ENCODE measurements at places on chromosomes 7 and 10.

GRCh38 chr7:857661-858060, 18.7 kb upstream of the GET4 start:
- no peak for DNase-seq

DNA sequence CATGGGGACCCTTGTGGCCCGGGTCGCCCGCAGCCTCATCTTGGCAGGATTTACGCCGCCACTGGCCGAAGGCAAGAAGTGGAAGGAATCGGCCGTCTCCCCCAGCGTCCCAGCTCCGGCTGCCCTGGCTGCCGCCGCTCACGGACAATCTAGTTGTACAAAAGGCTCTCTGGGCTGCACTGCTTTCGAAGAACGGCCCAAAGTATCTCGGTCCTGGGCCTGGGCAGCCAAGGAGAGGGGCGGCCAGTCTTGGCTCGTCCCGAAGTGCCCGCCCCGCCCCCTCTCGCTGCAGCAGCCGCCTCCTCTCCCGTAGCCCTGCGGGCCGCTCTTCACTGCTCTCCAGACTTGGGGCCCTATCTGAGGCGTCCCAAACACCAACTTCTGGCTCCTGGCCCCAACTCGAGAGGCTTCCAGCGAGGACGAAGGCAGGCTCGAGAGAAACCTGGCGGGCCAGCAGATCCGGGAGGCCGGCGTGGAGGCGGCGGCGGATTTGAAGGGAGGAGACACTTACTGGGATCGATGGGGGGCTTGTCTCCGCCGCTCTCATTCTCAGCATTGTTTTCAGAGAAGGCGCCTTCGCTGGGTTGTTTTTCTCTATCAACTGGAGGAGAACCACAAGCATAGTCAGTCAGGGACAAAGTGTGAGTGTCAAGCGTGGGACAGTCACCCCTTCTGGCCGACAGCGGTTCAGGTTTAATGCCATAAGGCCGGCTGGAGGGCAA, 809 bp downstream of the HOXA9 start:
- no peak for DNase-seq

DNA sequence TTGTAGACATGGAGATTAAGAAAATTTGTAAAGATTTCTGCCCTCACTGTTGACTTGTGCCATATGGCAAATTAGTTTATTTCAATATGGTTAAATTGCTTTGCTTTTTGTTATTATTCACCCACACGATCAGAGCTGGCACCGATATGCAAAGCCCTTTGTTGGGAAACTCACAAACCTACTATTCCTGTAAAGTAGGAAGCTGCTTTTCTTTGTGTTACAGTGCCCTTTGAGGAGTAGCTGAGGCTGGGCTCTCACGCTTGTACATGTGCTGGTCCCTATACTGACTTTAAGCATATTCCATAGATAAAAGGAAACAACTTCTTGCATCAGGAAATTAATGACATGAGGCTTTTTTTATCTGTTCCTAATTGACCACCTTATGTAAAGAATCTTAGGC, 17.6 kb upstream of the AOAH start:
- DNase-seq = no peak

GRCh38 chr10:10128387-10128786, 889.3 kb upstream of the CELF2 start:
- DNase-seq = peak; percentile 30

DNA sequence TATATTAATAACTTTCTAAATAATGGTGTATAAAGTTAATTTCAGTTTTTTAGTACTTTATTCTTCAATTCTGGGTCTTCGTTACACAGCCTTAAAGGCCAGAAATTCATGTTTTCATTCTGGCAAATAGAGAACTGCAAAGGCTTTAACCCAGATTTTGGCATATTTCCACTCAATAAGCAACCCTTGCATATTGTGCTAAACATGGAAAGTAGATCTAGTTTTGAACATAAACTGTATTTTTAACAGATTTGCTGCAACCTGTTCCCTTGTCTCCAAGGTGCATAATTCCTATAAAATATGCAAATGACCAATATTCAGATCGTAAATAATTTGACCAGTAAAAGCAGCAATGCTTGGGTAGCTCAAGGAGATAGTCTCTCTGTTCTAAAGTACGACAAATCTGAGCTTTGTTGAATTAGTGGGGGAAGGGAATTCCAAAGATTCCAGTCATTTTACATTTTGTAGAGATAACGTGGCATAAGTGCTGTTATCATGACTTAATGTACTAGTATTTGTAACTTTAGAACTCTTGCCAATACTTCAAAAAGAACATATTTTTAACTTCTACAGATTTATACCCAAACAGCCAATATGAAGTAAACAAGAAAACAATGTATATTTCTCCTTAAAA, 46.4 kb upstream of the RSBN1L start:
- peak; percentile 73 for DNase-seq

- DNase-seq = no peak
Measured at GRCh38 chr10:3464760-3465405, 292.3 kb upstream of the PITRM1 start.

DNA sequence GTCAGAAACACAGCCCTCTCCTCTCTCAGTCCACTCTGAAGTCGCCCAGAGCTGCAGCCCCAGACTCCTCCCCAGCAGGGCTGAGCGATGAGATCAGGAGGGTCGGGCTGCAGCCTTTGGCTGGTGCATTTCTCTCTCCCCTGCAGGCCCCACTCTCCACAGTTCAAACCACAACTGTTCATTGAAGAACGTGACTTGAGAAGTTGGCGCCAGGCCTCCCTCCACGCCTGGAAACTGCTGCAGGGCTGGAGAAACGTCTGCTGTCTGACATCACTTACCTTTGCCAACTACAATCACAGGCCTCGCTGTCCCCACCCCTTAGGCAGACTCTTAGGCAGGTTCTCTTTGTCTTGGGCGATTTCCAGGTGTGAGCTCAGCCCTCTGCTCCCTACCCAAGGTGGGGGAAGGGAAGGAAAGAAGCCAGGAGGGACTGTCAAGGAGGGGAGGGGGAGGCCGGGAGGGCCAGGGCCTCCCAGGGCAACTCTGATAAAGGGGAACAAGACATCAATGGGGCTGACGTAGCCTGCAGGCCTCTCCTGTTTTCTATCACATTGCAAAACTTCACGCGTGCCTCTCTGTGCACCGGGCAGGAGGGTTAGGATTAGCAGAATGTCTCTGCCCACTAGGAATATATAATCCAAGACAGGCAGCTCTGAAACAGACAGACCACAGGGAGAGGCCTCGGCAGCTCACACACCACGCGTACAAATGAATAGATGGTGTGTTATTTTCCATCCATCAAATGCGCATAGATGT, 32.7 kb downstream of the CALML5 start:
- DNase-seq = peak; percentile 70

DNA sequence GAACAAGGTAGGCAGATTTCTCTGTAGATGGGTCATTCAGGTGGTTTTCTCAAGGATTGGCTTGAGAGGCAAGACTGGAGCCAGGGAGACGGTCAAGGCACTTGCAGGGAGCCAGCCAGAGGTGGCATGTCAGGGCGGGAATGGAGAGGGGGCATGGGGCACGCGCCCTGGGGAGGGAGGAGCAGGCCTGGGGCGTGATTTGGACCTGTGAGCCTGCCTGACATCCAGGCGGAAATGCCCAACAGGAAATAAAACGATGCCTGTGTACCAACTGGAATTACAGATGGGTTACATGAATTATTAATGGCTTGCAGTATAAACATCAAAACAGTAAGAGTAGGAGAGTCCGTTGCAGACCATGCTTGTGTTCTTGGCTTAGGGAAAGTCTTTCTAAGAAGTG, 8.6 kb upstream of the SUN1 start:
- DNase-seq = no peak

DNA sequence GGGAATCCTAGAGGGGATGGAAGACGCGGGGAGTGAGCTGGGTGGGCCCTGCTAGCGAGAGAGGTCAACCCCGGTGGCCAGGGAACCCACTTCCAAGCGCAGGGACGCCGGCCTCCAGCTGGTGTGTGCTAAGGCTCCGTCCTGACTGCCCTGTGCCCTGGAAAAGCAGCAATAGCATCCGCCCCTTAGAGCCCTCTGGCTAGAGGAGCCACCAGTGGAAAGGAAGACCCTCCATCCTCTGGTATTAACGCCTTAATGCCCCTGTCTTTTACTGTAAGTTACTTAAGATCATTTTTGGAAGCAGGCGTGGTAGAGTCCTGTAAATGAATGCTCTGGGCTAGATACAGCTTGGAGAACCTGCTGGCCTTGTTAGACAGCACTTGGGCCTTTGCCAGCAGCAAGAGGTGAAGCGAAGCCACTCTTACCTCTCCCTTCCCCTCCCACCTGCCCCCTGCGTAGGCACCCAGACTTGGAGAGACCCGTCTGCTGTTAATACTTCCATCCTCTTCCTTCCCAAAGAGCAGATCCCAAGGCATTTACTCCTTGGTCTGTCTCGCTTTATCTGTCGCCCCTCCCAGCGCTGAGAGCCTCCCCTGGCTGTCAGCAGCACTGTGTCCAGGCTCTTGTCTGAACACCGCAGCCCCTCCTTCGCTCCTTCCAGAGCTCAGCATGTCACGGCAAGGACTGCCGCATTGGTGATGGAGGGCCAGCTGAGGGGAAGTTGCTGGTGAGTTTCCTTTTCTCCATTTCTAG, 4.6 kb downstream of the REPIN1 start:
- DNase-seq = no peak
